Mesothelial cell of epicardium (in vitro differentiated cells): ENCODE measurements at places on chromosomes 1 and 21. TPM values are rescaled to one million over a fixed set of nuclear protein-coding genes. Genes with fewer than 3 reads are reported as not detected.

ITLN2 gene
- total RNA-seq = 0.41 to 0.80 TPM (median 0.72 TPM) in 3 replicates

RSPO1 gene
- total RNA-seq = 0.20 to 0.51 TPM (median 0.43 TPM) in 3 replicates

WDR64 gene
- total RNA-seq = 0.47 TPM in 1 of 3 replicates, not detected in the others

IRF6 gene
- total RNA-seq = 38.1 to 43.1 TPM (median 39.9 TPM) in 3 replicates

ENO1 gene
- total RNA-seq = 1,024 to 1,067 TPM (median 1,030 TPM) in 3 replicates

METTL13 gene
- total RNA-seq = 27.4 to 32.5 TPM (median 30.2 TPM) in 3 replicates

PADI3 gene
- 0.07 TPM in 1 of 3 replicates, not detected in the others for total RNA-seq

TPRG1L gene
- 15.1 to 15.9 TPM (median 15.7 TPM) in 3 replicates for total RNA-seq

TARDBP gene
- total RNA-seq = 175 to 184 TPM (median 179 TPM) in 3 replicates

- DNase-seq = no peak
Observed at GRCh38 chr1:147567594-147568381, 26.5 kb downstream of the BCL9 start.

- DNase-seq = no peak
Observed at GRCh38 chr21:46369520-46370235, 45.7 kb downstream of the PCNT start.

- DNase-seq = no peak
Observed at GRCh38 chr1:97308131-97308530, 586.5 kb downstream of the PTBP2 start.

DNA sequence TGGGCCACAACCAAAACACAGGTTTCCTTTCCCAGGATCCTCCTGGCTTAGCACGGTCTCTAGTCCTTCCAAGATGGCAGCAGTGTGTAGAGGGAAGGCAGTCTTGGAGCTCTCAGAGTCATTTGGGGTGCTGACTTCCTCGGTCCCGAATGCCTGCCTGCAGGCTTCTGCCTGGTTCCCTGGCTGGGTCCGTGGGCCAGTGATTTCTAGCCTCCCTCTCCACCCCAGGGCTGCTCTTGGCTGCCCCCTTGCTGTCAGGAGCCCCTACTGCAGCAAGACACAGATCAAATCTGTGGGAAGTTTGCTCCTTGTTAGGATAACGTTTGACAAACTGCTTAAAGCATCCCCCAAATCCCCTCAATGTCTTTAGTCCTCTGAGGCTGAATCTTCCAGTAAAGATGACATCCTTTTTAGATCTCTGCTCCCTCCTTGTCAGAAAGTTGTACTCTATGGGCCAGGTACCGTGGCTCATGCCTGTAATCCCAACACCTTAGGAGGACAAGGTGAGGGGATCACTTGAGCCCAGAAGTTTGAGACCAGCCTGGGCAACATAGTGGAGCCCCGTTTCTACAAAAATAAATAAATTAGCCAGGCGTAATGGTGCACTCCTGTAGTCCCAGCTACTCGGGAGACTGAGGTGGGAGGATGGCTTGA, 272.5 kb downstream of the RRAGC start:
- DNase-seq = no peak

- DNase-seq = no peak
Observed at GRCh38 chr1:244854865-244855578, 9.3 kb downstream of the HNRNPU start.

DNA sequence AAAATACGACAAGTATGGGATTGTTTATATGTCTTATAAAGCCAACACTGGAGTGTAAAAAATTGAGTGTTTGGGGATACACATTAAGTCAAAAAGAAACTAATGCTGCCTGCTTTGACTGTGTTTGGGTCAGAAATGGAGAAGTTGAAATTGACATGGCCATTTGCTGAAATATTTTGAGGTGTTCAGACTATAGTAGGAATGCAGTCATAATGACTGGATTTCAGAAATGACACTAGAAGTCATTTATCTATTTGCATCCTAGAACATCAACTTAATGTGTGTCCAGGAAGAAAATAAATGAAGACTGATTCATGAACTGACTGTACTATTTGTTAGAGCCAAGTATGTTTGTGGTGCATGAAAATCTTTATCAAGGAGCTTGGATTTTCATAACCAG, 28.4 kb downstream of the RASAL2 start:
- DNase-seq = no peak

GRCh38 chr1:36657826-36658225, 175.1 kb upstream of the CSF3R start:
- DNase-seq = no peak

DNA sequence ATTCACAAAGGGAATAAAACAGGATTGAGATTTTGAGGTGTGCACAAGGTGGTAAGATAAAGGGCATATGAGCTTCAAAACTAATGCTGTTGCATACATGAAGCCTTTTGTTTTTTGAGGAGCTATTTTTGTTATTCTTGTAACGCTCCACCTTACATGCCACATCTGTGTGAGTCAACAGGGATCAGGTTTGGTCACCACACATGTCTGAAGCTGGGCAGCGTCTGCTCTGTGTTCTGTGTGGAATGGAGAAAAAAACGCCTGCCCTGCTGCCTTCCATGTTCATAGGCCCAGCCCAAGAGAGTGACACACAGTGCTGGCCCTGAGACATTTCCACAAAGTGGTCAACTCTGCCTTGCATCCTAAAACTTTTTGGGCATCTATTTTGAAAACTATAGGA, 67.7 kb downstream of the MPZL1 start:
- DNase-seq = no peak

DNA sequence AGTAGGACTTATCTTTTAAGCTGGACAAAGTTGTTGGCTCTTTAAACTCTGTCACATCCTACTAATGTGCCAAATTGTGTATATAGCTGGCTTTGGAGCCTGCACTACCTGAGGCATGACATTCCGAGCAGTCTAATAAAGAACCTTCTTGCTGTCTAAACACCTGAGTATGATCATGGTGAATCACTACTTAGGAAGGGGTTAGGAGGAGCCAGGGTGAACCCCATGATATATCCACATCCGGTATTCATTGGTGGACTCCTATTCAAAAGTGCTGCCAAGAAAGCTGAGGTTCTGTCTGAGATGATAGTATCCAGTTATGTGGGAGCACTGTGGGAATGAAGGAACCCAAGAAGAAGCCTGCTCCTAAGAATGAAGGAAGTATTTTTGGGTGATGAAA, 27.1 kb downstream of the CRNN start:
- no peak for DNase-seq

DNA sequence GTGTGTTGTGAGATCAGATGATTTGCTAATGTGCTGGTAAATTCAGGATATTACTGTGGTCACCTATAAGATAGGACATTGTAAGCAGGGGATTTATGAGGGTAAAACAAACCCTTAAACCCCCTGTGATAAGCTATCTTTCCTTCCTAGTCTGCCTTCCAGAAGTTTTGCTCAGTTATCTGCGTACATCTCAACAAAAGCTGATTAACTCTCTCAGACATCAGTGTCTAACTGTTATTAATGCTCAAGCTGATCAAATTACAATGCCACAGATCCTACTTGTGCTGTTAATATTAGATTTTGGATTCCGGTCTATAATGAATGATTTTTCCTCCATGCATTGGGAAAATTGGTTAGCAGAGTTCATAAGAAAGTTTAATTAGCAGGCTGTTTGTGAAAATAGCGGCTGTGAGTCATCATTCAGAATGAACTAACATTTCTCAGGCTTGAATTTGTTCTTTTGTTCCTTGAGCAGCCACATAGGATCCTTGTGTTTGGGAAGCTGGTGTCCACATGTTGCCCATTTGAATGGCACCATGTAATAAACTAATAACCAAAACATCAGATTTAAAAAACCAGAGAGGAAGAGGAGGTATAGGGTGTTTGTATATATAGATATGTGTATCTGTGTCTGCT, 48.7 kb downstream of the ELAVL4 start:
- no peak for DNase-seq

DNA sequence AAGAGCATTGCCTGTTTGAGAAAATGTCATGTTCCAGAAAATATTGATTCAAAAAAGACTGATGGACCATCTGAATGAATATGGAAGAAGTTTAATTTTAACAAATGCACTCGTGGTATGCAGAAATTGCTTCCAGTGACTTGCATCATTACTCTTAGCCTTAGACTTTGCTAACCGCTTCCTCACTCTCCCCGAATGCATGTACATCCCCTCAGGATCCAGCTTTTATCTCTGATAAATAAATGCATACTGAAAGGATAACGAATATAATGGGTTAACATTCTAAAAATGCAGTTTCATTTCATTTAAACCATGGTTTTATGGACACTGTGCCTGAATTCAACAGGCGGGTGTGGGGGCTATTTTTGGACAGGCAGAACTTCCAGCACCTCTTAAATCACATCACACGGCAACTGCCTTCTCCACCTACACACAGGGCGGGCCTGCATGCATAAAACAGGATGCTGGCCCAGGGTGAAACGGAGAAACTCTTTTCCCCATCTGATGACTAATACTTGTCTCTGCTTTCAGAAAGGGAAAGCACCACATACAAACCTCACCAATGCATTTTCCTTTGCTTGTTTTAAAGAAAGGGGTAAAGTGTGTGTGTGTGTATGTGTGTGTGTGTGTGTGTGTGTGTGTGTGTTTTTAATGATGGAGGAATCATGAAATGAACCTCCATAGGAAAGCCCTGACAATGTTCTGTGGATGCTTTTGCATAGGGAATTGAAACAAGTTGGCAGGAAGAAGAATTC, 48.7 kb downstream of the SPAG17 start:
- DNase-seq = no peak

- no peak for DNase-seq
Observed at GRCh38 chr1:192787914-192788585, 20.8 kb upstream of the RGS2 start.

DNA sequence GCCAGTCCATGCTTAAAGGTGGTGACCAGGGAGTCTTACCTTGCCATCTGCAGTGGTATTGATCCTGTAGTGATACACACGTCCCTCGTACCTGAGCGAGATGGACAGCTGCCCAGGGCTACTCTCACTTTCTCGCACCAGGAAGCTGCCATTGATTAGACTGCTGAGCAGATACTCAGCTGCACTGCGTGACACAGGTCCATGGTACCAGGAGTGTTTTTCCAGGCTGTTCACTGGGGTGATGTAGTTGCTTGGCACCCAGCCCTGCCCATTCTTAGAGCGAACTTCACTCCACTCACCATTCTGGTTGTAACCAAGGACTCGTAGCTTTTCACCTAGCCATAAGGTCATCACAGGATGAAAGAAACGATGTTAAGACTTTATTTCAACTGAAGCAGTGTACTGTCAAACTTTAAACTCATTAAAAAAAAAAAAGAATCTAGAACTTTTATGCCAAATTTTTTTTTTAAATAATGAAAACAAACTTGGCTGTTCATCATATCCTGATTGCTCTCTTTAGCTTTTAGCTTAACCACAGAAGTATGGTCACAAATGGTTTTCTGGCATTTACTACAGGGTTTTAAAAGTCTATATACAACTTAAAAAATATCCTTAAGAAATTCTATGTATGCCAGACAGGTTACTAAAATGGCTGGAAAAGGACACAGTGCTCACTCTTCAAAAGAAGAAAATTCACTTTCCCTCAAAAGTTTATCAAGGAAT, 44.6 kb downstream of the TOR3A start:
- DNase-seq = no peak

- DNase-seq = no peak
Observed at GRCh38 chr1:60265560-60266535, 192.3 kb upstream of the C1orf87 start.

GRCh38 chr1:159914252-159915018, 10.9 kb downstream of the TAGLN2 start:
- DNase-seq = no peak

GRCh38 chr1:32758795-32759430, 56.3 kb upstream of the SYNC start:
- DNase-seq = no peak
